ENCODE measurements at places on chromosomes 12 and 14.

GRCh38 chr14:94550041-94550440 is 11.2 kb upstream of the SERPINA4 start:
- no peak for DNase-seq

- DNase-seq, result peak; percentile 27
These were observed 16.0 kb upstream of the ENDOU start for GRCh38 chr12:47741340-47741703.

- DNase-seq, result no peak
These were observed 13.0 kb downstream of the SLC25A3 start for GRCh38 chr12:98606359-98606988.

- no peak for DNase-seq
These were observed 17.2 kb upstream of the FBLN5 start for GRCh38 chr14:91964724-91965123.

- no peak for DNase-seq
These were observed 83.7 kb upstream of the IGF1 start for GRCh38 chr12:102564026-102564425.

DNA sequence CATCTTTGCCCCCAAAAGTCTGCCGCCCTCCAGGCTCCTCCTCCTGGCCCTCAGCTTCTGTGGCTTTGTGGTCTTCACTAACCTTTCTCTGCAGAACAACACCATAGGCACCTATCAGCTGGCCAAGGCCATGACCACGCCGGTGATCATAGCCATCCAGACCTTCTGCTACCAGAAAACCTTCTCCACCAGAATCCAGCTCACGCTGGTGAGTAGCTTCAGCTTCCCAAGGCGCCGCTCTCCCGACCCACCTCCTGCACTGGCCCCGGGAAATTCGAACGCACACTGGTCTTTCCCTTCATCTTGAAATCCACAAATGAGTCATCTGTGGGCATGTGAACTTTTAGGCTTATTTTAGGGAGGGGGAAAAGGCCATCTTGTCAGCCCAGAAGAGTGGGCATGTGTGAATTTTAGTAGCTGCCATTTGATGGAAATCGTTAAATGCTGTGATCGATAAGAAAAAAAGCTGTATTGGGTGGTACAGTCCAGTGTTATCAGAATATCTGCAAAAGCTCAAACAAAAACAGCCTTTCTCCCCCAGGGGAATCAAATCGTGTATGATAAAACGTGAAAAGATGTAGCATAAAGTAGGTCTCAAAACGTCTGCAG is 700 bp downstream of the SLC35E3 start:
- DNase-seq, result no peak

GRCh38 chr12:132146772-132147422 is 2.6 kb downstream of the NOC4L start:
- no peak for DNase-seq

DNA sequence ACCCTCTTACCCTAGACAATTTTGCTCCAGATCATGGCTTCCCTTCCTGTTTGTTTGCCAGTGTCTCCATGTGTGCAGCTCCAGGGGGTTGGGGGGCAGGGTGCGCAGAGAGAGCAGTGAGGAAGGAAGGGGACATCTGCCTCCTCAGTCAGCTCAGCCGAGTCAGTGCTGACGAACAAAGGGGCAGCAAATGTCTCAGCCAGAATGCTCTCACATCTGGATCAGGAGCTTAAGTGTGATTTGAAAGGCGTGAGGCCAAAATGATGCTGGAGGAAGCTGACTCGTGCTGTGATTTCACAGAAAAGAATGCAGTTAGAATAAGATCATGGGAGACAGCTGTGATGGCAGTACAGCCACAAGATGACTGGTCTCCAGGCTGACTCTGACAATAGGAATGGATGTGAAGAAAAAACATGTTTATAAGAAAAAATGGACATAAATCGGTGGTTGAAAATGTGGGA is 27.1 kb upstream of the CDK17 start:
- peak; percentile 54 for DNase-seq

GRCh38 chr14:65255583-65256461 is 153.5 kb upstream of the MAX start:
- peak; percentile 78 for DNase-seq
